ENCODE measurements at places on chromosomes 3 and 15.

DNA sequence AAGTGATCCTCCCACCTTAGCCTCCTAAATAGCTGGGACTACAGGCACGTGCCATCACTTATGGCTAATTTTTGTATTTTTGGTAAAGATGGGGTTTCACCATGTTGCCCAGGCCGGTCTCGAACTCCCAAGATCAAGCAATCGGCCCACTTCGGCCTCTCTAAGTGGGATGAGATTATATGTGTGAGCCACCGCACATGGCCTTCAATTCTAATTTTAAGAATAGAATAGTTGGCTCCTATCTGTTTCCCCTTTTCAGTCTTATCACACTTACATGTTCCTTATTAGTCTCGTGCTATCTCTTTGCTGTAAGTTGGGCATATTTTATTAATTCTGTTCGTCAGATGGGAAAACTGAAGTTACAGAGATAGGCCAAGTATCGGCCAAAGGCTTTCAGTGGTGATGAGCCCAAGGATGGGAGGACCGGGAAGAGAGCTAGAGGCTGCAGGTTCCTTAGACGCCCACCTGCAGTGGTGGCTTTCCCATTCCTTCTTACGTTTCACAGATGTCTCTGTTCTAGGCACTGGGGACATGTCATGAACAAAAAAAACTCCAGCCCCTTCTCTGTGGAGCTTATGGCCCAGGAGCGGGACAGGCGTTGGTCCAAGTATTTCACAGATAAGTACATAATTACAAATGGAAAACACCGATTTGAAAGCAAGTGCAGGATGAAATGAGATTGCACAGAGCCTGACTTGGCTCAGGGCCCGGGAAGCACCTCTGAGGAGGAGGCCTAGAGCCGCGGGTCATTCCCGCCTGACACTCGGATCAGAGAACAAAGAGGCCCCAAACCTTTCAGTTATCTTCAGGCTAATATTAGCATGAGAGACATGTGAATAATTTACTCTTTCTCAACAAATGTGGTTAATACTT is 91.1 kb upstream of the KLF13 start:
- DNase-seq, result peak; percentile 18

GRCh38 chr3:100972867-100973266 is 20.4 kb downstream of the ABI3BP start:
- DNase-seq, result no peak

GRCh38 chr3:14680716-14681115 is 5.8 kb downstream of the C3orf20 start:
- DNase-seq, result no peak

DNA sequence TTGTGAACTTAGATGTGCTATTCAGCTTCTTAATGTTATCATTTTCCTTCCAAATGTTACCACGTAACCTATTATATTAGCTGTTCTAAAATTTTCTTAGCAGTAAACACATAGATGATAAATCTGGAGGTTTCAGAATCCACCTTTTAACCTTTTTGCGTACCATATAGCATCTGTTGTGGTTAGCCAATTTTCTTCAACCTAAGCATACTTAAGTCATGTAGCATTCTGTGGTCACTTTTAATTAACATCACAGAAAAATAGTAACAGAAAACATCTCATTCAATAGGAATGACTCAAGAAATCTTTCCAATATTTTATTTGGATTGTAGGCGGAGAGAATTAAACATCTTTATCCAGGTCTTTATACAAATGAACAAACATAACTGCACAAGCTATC is 1465.3 kb upstream of the GBE1 start:
- peak; percentile 21 for DNase-seq

DNA sequence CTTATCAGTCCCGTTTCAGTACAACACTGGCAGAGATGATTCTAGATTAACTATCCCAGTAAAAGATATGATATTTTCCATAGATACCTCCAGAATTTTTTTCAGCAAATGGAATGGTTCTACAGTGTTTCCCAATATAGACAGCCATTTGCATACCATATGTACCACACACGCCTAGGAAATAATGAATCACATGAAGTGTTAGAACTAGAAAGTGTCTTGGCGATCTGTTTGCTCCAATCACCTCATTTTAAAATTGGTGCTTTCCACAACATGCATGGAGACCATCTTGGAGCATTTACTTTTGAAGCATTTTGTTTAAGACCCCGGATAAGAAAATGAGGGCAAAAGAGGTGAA is 2.0 kb downstream of the C2CD4A start:
- DNase-seq, result peak; percentile 40

GRCh38 chr3:84175449-84175848 is 783.3 kb upstream of the CADM2 start:
- no peak for DNase-seq

- peak; percentile 21 for DNase-seq
Measured at GRCh38 chr15:44550256-44550655, 13.3 kb downstream of the EIF3J start.

DNA sequence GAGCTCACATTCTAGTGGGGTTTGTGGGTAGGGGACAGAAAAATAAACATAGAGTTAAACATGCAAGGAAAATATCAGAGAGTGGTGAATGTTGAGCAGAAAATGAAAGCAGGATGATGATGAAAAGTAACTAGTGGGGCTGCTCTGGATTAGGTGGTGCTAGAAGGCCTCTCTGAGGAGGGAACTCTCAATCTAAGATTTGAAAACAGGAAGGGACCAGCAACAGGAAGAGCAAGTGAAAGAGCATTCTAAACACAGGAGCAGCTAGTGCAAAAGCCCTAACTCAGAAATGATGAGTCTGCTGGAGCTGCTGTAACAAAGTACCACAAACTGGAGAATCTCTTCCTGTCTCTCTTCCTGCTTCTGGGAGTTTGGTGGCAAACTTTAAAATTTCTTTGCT is 468.6 kb upstream of the AGTR1 start:
- no peak for DNase-seq

DNA sequence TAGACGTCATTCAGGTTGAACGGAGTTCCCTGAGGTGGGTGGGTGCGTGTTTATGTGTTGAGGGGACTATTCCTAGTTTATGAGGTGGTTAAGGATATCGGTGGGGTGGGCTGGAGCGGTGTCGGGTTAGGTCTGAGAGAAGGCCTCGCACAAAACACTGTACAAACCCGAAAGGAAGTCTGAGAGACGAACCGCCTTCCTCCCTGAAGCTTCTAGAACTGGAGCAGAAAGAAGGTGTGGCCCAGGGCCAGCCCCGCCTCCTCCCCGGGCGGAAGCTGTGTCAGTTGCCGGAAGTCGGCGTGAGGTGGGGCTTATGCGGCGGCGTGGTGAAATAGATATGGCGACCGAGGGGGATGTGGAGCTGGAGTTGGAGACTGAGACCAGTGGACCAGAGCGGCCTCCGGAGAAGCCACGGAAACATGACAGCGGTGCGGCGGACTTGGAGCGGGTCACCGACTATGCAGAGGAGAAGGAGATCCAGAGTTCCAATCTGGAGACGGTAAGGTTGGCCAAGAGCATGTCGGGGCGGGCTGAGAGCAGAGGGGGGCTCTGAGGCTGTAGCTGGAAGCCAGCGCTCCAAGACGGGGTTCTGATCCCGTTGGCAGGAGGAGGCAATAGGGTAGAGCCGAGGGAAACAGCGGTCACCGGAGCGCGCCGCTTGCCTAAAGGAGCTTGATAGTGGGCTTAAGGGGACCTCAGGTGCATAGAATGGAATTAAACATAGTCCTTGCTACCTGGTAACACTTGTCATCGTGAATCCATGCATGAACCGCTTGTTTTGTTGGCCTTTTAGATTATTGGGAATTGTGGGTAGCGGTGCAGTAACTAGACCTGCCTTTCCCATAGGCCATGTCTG is at the start of gene HYPK:
Gene HYPK, plus strand, starts transcription at position 314 of the 856 bp plus-strand sequence. Its CDS starts 24 bp downstream, at position 338.
- peak; percentile 80 for DNase-seq

DNA sequence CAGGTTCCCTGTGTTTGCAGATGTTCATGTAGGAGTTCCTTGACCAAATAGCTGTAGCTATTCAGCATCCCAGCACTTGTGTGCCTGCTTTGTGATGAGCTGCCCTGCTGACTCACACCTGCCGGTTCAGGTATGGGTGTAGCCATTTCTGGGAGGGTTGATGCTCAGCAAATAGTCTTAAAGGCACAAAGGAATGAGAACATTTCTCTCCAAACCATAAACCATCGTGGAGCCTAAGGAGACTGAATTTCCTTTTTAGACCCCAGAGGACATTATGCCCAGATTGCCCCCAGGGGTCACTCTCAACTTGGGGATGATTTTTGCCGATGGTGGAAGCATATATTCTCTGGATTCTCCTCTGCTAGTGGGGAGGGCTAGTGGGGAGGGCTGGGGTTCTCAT is 80.6 kb downstream of the ADAMTSL3 start:
- peak; percentile 9 for DNase-seq

GRCh38 chr3:174355505-174355904 is 503.6 kb upstream of the NAALADL2 start:
- DNase-seq, result peak; percentile 51

GRCh38 chr15:34102175-34102925 is 467 bp downstream of the PGBD4 start:
- DNase-seq, result no peak

GRCh38 chr3:64464955-64465354 is 222.8 kb downstream of the ADAMTS9 start:
- no peak for DNase-seq

DNA sequence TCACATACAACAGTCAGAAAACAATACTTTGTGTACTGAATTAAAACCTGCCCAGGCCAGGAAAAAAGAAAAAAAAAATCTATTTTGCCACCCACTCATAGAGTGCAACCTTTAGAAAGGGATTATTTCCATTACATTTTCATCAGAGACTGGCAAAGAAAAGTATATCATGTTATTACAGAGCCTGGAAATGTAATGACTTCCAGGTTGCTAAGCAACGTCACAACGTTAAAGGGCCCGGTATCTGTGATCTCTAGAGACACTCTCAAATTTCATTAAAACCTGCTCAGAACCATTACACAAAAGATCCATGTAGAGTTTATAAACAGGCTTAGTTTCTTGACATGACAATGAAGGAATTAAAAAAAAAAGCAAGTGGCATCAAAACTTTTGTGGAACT is 170.5 kb downstream of the CTNNB1 start:
- DNase-seq, result no peak

- DNase-seq, result peak; percentile 42
Measured at GRCh38 chr3:159266779-159267178, 464.9 kb downstream of the MFSD1 start.

DNA sequence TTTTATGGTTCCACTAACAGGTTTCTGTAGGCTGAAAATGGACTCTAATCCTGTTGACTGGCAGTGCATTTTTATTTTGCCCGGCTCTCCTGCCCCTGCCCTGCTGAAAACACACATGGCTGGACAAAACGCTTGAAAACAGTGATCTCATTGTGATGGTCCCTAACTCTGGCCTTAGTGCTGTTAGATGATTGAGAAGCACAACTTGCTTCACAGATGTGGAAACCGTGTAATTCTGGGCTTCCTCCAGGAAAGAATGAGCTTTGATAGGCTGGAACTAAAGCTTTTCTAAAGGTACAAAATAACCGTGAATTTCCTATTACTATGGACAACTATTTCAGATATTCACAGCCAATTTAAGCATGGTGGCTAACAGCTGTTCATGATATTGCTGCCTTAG is 121.4 kb downstream of the VGLL3 start:
- no peak for DNase-seq

- no peak for DNase-seq
Measured at GRCh38 chr3:170043506-170043905, 5.7 kb downstream of the GPR160 start.

- DNase-seq, result no peak
Measured at GRCh38 chr3:49329186-49329585, 10.7 kb downstream of the USP4 start.

DNA sequence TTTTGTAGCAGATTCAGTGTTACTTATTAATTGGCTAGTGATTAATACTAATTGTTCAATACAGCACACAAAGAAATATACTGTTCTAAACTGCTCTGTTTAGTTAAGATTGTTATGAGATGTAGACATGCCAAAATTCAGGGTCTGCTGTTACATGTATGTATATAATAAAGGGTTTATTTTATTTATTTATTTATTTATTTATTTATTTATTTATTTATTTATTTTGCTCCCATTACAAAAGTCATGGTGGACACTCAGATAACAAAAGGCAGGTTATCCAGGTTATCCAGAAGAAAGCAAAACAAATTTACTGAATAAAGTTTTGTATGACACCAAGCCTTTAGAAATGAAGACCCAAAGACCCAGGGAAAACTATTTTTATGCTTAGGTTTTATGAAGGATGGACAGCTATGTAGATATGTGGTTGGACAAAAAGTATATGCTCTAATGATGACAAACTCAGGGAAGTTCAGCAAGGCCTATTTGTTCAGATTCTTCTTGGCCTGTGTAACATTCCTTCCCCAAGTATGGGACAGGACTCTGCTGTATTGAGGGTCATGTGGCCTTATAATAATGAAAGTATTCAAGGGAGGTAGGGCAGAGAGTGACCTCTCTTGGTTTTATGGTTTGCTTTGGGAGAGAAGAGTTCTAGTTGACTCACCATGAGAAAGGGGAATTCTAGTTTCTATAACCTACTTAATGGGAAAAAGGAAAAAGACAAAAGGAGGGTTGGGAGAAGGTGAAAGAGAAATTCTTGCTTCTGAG is 1056.8 kb downstream of the ROBO2 start:
- no peak for DNase-seq

GRCh38 chr15:58731756-58732535 is 17.6 kb downstream of the ADAM10 start:
- DNase-seq, result peak; percentile 68

GRCh38 chr15:68469162-68470048 is 37.4 kb upstream of the ITGA11 start:
- no peak for DNase-seq

DNA sequence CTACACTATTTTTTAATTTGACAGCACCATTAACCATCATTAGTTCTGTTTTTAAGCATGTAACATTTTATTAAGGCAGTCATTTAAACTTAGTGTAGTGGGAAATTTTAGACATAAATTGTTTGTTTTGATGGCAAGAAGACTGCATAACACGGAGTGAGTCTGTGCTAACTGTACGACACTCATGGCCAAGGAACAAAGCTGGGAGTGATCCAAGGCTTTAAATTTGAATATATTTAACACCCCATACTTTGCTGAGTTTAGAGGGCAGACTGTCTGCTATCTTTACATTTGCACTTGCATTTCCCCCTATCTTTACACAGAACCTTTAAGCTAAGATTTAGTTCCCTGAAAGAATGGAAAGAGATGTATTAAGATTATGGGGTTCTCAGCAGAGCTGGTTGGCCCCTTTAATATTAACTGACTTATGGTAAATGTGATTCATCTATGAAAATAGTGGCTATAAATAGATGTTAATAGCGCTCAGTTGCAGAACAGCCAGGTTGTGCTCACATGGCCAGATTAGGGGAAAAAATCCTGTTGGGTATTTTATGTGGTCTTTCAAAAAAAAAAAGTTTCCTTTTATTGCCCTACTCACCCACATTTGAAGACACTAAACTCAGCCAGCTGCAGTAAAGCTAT is 120.7 kb downstream of the CMSS1 start:
- DNase-seq, result no peak

DNA sequence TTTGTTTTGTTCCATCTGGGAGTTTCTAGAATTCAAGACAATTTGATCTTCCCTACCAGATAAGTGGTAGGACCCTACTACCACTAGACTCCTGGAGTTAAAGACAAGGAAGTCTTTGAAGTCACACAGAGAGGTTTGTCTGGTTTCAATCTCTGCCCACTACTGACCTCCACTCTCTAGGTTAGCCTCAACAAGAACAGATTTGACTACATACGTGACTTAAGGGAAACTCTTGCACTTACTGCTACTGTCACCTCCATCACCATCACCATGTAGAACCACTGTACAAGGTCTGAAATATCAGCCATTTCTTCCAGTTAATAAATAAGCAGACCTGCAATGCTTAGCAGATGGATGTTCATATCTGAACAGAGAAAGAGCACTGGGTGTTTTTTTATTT is 148.3 kb upstream of the ARHGEF26 start:
- no peak for DNase-seq

GRCh38 chr15:76517910-76518309 is 181.3 kb downstream of the ISL2 start:
- peak; percentile 2 for DNase-seq

GRCh38 chr3:69354948-69355347 is 30.9 kb downstream of the FRMD4B start:
- DNase-seq, result peak; percentile 21

All from A172 (cell line).